ENCODE measurements at places on chromosomes 6 and 20. TPM values are rescaled to one million over a fixed set of nuclear protein-coding genes. Genes with fewer than 3 reads are reported as not detected.

DNA sequence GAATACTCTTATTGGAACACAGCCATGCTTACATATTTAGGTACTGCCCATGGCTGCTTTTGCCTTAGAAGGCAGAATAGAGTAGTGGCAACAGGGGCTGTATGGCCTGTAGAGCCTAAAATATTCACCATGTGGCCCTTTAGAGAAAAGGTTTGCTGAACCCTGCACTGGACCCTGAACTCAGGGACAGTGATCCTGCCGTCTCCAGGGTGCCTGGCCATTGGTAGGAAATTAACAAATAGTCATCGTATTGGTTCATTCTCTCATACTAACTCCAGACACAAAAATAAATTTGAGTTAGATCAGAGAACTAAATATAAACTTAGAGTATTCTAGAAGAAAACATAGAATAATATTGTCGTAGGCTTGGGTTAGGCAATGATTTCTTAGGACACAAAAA lies 181.4 kb downstream of the BCAS1 start:
- no peak for DNase-seq

DNA sequence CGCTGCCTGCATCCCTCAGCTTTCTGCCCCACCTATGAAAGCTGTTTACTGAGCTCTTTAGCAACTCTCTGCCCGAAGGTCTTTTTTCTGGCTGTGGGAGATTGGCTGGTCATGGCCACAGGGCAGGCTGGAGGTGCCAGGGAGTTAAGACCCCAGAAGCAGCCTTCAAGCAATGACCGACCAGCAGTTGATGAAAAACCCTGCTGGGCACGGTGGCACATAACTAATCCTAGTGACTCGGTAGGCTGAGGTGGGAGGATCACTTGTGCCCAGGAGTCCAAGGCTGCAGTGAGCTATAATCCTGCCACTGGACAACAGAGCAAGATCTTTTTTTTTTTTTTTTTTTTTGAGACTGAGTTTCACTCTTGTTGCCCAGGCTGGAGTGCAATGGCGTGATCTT lies 20.4 kb upstream of the ITPR3 start:
- DNase-seq: no peak

DNA sequence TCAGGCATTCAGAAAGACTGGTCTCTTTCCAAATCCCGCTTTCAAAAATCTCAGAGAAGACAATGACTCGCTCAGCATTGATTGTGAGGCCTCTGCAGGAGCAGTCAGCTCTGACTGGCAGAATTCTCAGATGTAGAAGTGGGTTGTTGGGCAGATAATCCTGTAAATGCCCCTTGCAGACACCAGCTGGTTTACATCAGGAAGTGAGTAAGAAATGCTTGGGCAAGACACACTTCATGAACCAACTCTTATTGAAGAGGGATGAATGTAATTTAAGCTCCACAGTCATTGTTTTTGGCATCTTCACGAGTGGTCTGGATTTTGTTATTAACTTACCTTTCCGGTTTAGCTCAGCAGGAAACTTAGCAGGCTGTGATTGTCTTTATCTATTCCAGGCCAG lies 166.6 kb downstream of the PLCB4 start:
- DNase-seq: no peak

- no peak for DNase-seq
These were observed 70.3 kb downstream of the SRC start for GRCh38 chr20:37416100-37416847.

GRCh38 chr20:9319687-9320384 lies 194.6 kb upstream of the LAMP5 start:
- DNase-seq: no peak

GRCh38 chr6:1515280-1515679 lies 94.4 kb upstream of the FOXC1 start:
- no peak for DNase-seq

GRCh38 chr6:70413992-70414494 lies 735 bp downstream of the FAM135A start:
- no peak for DNase-seq

DNA sequence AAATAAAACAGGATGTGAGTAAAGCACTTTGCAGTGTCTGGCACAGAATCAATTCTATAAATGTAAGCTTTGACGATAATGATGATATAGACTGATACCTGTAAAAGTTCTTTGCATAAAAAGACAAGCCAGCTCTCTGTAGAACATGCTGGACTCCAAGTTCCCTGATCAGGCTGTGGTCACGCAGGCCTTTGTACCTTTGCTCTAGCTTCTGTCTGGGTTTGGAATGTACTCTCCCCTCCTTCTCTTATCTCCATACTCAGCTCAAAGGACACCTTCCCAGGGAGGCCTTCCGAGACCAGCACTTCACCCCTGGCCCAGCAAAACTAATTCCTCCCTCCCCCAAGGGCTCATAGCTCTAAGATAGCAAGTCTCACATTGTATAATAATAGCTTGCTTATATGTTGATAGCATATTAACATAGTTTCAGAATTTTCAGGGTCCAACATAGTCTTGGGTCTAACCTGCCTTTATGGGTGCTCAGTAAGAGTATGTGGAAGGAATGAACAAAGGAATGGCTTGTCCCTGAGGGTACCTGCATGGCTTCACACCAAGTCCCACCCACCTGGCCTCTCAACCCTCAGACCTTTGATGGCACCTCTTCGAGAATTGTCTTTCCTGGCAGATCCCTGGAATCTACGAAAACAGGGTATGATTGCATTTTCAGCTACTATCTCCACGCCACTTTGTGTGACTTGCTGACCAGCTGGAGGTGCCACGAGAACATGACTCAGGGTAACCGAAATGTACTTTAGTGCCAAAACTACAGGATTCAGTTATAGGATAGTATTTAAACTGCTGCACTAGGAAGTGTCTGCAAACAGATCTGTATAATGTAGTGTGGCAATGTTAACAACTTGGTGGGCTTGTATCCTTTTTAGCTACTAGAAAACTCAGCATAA lies 41.7 kb upstream of the PIM1 start:
- DNase-seq: no peak

DNA sequence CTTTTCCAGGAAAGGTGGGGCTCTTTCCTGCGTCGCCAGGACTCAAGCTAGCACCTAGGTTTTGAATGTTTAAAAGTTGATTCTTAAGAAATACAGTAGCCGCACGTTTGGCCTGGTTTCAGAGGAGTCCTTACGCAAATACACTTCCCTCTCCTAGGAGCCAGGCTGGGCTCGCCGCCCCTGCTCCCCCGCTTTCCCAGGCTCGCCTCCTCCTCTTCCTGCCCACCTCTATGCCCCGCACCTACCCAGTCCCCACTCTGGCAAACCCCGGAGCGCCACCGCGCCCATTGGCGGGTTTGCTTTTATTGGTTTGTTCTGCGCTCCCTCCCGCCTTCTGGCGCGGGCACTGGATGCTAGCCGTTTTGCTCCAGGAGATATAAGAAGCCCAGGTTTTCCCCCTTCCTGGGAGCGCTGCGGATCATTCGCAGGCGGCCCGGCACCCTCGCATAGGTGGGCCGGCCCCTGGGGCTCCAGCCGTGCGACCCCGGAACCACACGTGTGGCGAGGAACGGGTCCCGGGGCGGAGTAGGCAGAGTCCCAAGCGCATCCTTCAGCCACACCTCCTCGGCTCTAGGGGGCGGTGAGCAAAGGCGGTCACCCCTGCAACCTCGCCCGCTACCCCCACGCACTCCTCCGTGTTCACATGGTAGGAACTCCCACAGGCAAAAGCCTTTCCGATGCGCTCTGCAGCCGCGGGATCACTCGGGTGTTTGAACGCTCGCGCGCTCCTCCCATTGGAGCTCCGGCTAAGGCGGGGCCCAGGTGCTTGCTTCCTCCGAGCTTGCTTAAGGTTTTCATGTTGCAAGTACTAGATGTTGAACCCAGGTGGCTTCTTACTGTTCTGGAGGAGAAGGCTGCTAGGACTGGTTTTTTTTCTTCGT lies 119.0 kb downstream of the RTN4IP1 start:
- DNase-seq: peak; percentile 89

DNA sequence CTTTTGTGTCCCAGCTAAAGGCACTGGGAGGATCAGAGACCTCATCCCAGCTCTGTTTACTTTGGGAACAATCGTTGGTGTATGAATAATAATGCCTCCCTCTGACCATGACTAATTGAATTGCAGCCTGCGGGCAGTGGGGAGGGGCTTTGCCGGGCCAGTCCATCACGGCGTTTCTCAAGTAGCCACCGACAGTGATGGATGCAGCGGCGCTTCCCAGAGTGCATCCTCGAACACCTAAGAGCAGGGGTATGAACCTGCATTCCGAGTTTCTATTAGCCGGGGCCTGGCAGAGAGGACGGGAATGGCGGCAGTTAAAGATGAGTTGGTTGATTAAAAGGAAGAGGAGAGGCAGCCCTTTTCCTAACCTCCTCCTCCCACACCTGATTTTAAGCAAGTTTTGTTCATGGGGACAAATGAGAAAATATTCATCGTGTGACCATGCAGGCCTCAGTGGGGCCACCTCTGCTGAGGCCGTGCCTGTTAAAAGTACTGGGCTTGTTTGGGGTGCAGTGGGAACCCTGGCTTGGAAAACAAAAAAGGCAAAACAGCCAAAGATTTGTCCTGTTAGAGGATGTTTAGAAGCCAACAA lies 154.1 kb downstream of the FOXA2 start:
- DNase-seq: no peak

DNA sequence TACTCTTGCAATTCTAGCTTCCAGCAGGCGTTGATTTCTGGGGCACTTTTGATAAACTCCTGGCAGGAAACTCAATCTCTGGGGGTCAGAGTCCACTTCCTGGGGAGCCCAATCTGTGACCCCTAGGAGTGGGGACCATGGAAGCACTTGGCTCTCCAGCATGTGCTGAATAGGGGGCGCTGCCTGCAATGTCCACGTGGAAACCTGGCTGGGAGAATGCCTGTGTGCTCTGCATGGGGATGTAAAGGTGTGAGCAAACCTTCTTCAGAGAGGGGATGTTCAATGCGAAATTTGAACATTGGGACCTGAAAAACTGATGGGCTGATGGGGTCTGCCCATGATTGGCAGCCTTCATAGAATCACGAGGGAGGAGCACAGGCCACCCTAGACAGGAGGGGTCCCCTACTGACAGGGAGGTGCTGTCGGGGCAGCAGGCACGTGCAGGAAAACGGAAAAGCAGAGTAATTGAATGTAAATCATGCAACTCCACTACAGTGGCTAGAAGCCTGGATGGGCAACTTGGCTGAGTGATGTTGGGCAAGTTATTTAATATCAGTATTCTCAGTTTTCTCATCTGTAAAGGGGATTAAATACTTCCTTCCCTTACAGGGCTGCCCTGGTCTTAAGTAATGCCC lies 47.8 kb downstream of the CEP43 start:
- no peak for DNase-seq

- no peak for DNase-seq
These were observed 80.5 kb downstream of the PRSS35 start for GRCh38 chr6:83592770-83593394.

- no peak for DNase-seq
These were observed 9.5 kb upstream of the SNRNP48 start for GRCh38 chr6:7580537-7580926.

GRCh38 chr6:149118737-149119653 lies 198.5 kb upstream of the TAB2 start:
- no peak for DNase-seq

DNA sequence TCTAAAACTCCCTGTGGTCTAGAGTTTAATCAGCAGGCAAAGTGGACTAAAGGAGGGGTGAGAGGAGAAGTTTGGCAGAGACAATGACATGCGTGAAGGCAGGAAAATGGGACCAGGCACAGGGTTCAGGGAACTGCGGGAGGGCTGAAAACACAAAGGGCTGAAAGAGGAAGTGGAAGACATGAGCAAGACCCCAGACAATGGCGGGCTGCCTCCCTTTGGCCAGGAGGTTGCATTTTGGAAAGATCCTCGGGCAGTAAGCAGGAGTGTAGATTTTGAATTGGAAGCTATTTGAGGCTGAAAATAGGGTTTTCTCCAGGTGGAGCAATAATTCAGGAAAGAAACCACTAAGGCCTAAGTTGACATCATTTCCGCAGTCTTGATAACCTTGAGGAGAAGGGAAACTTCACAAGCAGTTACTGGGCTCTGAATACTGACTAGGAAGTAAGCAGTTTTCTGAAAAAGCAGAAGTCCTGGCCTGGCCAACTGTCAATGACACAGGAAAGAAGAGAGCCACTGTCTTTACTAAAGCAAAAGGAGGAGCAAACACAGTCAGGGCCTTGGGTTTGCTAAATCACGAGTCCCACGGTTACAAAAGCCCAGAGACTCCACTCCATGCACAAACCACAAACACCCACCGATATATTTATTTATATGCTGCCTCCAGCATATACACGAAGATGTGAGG lies 3.4 kb downstream of the LY86 start:
- DNase-seq: peak; percentile 66

GRCh38 chr6:143107911-143108761 lies 47.4 kb downstream of the AIG1 start:
- DNase-seq: no peak

DNA sequence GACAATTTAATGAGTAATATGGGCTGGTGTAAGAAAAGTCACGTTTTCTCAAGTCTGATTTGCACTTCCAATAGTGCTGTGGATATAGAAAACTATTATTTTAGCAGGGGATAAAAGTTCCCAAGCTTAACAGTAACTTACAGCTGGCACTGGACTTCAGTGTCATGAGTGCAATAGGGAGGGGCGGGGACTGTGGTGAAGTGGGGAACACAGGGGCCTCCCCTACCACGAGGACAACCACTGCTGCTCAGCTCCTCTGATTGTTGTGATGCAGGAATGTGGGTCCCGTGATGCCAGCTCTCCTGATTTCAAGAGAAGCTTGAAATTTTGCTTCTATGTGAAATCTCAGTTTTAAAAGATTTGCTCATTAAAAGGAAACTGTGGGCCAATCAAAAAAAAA lies 24.0 kb downstream of the SLC13A3 start:
- no peak for DNase-seq

Gene DDX43
- total RNA-seq: 8.5 TPM

Gene ZC2HC1B
- total RNA-seq: not detected

Gene ZSWIM3
- total RNA-seq: 3.6 TPM

Gene MOG
- total RNA-seq: not detected

Gene PHACTR3
- 20.2 TPM for total RNA-seq

Gene NINL
- total RNA-seq: 10.3 TPM

Gene RIPOR2
- 44.1 TPM for total RNA-seq

Gene KHDC1L
- not detected for total RNA-seq

Measured in upper lobe of left lung (tissue), 6 donors.